ENCODE measurements at places on chromosomes 3 and 15. TPM values are rescaled to one million over a fixed set of nuclear protein-coding genes. Genes with fewer than 3 reads are reported as not detected.

Gene TRPM1
- not detected for total RNA-seq

Gene GOLGA8G
- total RNA-seq = not detected

Gene EXOG
- total RNA-seq = 5.6 TPM

Gene FGF7
- 236 TPM for total RNA-seq

Gene DLEC1
- total RNA-seq = 0.28 TPM

Gene NMB
- 7.3 TPM for total RNA-seq

Gene IGSF10
- under 0.01 TPM for total RNA-seq

Gene ACP3
- under 0.01 TPM for total RNA-seq

Gene CFAP20DC
- 2.0 TPM for total RNA-seq

Gene CTXND1
- not detected for total RNA-seq

Gene EPHA3
- total RNA-seq = 10.1 TPM

Gene CYP8B1
- not detected for total RNA-seq

Gene COPB2
- 423 TPM for total RNA-seq

Gene UBA7
- 24.7 TPM for total RNA-seq

Gene CHAC1
- 3.9 TPM for total RNA-seq

Gene GOLGA8Q
- 0.58 TPM for total RNA-seq

Gene P2RY1
- total RNA-seq = 0.38 TPM

Gene JAGN1
- 27.3 TPM for total RNA-seq

Gene SORD
- 17.6 TPM for total RNA-seq

Gene SLC6A1
- under 0.01 TPM for total RNA-seq

Gene CLRN1
- not detected for total RNA-seq

Gene BOC
- 1.3 TPM for total RNA-seq

Data from regular cardiac myocyte (primary cell).